ENCODE measurements at places on chromosomes 1 and 21.

DNA sequence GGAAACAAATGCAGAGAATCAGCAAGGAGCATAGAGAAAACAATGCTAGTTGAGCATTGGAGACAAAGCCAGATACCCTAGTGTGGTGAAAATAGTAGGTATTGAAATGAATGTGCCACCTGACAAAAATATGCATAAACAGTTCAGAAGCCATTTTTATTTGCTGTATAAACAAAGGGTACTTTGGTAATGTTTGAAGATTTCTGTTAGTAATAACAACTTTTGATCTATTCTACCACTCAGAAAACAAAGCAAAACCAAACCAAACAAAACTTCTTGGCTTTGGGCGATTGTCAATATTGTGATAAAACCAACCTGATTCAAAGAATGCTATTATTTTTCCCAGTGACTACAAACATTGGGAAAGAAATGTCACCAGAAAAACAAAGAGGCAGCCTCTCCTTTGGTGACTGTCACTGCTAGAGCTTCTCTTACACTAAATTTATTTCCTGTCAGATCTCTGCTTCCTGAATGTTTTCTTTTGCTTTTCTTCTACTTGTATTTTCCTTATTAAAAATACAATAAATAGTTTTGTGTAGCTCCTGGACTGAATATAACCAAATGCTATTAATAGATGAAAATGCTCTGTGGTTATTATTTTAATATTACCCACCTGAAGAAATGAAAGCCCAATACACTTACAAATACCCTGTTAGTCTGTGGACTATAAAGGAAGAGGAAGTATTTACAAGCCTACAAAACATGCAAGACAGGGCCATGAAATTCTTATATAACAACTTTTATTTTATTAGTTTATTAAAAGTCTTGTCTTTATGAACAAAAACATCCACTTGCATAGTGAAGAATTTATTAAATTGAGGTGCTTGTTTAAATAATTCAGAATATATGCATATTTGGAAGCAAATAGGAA, 5.7 kb downstream of the ATP6V1G3 start:
- DNase-seq = no peak

DNA sequence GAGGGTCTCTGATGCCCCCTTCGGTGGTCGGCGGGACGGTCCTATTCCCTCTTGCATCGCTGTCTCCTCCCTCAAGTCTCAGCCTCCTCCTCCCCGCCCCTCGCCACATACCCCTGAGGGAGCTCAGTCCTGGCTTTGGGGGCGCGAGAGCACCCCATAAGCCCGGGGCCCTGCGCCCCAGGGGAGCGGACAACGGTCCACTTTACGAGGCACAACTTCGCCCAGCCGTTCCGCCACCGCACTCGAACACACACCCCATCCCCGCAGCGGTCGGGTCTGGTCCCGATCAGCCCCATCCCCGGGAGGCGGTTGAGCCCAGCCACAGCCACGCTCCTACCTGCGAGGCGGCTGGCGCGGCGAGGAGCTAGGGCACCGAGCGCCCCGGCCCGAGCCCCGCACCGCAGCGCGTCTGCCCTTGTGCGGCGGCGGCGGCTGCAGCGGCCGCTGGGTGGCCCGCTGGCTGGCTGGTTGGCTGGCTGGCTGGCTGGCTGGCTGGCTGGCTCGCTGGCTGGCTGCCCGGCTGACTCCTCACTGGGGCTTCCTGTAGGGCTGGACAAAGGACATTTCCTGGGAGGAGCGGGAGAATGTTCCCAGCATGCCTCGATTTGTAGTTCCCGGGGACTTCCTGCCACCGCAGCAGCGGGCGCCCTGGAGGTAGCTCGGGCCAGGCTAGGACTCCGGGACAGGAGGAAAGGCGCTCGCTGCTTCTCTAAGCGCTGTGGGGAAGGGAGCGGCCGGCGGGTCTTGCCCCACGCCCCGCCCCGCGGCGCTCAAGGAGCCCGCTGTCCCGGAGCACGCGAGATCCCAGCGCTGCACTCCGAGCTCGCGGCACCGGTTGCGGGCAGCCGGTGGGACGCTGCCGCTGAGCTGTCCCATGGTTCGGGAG, at the start of gene ZNF697:
ZNF697 (minus strand) TSS at position 533 of the 886 bp plus-strand sequence. CDS start 22,166 bp downstream, outside the sequence.
- peak; percentile 93 for DNase-seq

DNA sequence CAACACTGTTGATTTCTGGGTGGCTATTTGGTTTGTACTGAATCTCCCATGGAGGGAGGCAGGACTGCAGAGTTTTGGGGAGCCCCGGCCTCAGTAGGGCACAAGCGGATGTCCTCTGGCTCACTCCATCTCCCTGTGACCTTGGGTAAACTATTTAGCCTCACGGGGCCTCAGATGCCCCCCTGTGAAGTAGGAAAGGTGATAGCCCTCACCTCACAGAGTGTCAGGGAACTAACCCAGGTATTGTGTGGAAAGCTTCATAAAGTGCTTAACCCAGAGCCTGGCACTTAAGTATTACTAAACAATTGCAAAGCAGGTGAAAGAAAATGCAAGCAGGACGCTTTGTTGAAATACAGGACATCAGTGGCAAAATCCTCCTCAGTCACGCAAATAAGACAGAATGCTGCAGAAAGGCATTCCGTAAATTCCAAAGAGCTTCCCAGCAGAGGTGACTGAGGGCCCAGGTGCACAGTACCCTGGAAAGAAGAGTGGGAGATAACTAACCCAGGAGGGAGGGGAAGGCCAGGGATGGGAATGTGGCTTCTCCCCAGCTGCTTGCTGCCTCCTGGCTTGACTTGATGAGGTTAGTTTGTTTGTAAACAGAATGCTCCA, 436.3 kb downstream of the PRDM2 start:
- DNase-seq = no peak

- DNase-seq = no peak
Measured at GRCh38 chr1:97158691-97159096, 437.1 kb downstream of the PTBP2 start.

GRCh38 chr1:87937831-87938395, 609.2 kb downstream of the LMO4 start:
- DNase-seq = no peak

- no peak for DNase-seq
Measured at GRCh38 chr1:5742032-5742431, 250.2 kb downstream of the NPHP4 start.

GRCh38 chr1:153617663-153618062, 1.5 kb upstream of the S100A14 start:
- DNase-seq = no peak

GRCh38 chr1:84301785-84302385, 377 bp downstream of the SAMD13 start:
- DNase-seq = no peak

DNA sequence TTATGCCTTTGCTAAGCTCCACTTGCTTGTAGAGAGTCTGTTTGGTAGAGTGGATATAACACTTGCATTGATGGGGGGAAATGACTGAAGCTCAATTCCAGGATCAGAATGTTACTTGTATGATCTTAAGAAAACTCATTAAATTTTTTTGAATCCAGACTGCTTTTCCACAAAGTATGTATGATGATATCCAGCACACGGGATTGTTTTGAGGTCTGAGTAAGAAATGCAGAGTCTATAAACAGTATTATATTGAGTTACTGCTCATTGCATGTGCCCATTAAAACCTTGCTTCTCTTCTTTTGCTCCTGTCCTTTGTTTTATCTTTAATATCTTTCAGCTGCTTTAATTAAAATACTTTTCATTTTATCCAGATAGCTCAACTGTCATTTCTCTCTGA, 570.4 kb upstream of the ZRANB2 start:
- no peak for DNase-seq

DNA sequence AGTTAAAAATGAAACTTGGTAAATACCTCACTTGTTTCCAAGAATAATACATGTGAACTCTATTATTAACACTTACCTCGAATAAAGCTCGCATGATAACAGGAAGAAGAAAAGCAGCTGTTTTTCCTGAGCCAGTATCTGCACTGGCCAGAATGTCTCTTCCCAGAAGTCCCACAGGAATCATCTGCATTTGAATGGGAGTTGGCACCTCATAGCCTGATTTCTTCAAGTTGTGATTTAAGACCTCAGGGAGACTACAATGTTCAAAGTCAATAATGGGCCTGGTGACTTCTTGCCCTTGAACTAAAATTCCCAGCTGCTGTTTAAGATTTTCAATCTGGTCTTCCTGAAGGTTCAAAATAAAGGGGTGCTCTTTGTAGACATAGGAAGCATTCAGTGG, 3.8 kb downstream of the DDX59 start:
- DNase-seq = no peak

DNA sequence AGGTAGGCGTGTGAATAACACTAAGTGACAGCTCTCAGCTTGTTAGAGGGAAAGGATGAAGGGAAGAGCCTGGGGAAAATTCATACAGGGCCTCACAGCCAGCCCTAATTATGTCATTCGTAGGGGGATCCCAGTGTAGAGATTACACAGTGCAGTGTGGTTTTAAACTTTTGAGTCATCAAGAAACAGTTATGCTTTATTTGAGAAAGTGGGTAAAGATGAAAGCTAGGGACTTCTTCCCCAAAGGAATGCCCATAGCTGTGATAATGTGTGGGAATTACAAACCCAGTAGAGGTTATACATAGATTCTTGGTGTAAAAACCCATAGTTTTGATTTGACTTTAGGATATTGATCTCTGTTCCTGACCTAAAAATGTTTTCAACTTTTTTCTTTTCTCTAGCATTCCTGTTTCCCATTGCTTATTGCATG, 1.9 kb downstream of the TTF2 start:
- no peak for DNase-seq

GRCh38 chr1:167206166-167206835, 14.4 kb upstream of the POU2F1 start:
- no peak for DNase-seq

DNA sequence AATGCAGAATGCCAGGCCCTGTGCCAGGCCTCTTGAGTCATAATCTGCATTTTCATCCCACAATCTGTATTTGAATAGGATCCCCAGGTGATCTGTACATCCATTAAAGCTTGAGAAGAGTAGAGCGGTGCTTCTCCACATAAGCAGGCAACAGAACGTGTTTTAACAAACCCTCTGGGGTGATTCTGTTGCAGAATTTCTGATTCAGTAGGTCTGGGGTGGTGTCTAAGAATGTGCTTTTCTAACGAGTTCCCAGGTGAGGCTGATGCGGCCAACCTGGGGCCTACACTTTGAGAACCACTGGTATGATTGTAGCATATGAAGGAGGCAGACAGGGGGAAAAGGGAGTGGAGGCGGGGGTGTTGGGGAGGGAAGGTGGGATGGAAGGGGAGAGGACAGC, 78.4 kb upstream of the POU3F1 start:
- DNase-seq = no peak

- no peak for DNase-seq
Measured at GRCh38 chr1:214330222-214330621, 49.3 kb downstream of the SMYD2 start.

- DNase-seq = no peak
Measured at GRCh38 chr1:213600879-213601278, 386.9 kb upstream of the PROX1 start.

DNA sequence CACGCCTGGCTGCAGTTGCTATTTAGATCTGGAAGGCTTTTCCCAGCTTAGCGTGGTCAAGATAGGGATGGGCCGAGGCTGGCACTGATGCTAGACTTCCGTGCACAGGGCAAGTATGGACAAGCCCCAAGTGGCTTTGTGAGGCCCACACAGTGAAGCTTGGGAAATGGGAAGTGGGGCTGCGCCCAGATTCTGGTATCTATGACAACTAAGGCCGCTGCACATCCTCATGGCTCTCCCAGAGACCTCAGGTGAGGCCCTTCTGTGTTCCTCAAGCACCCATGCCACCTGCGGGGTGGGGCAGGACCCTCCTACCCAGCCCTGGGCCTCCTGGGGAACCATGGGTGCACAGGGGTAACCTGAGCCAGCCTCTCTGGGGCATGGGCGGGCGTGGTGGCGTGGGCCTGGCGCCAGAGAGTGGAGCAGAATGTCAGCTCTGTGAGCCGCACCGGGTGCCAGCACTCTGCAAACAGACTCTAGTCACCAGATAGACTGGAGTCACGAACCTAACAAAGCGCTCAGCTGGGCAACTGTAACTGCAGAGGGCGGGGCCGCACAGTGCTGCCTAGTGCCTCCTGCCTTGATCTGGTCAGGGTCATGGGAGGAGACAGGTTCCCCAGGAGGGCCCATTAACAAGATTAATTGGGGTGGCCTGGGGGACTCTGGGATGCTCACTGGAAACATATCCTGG, 46.4 kb downstream of the ELF3 start:
- DNase-seq = peak; percentile 44

GRCh38 chr21:38646213-38646837, 148.0 kb upstream of the ERG start:
- DNase-seq = no peak

DNA sequence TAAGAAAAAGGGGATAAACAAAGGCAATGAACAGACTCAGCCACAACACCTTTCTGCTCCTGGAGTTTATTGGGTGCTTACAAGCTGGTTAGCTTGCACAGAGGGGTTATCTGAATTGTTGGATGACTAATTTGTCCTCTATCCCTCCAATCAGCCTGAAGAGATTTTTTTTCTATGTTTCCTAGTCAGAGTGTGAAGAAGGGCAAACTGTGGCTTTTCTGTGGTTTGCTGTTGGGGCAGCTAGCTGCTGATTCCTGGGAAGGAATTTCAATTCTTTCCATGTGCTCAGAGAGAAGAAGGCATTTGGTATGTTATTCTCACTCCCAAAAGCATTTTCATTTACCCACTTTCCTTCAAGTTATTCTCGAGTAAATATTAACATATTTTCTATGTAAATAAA, 48.6 kb downstream of the PCP4 start:
- no peak for DNase-seq

DNA sequence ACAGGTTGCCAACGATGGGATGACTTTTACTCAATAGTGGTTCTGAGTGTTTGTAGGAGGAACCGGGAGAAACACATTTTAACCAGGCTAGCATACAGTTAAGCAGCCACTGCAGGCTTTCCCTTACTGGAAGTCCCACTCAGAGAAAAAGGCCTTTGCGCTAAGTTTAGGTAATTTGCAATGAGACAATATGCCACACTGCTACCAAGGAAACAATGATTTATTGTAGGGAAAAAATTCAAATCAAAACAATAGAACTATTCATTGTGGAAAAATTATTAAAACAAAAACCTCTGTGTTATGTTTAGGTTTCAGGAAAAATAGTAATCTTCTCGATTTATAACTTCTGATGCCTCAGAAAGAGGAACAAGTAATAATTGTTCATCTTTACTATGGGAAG, 51.4 kb upstream of the CR2 start:
- DNase-seq = no peak

DNA sequence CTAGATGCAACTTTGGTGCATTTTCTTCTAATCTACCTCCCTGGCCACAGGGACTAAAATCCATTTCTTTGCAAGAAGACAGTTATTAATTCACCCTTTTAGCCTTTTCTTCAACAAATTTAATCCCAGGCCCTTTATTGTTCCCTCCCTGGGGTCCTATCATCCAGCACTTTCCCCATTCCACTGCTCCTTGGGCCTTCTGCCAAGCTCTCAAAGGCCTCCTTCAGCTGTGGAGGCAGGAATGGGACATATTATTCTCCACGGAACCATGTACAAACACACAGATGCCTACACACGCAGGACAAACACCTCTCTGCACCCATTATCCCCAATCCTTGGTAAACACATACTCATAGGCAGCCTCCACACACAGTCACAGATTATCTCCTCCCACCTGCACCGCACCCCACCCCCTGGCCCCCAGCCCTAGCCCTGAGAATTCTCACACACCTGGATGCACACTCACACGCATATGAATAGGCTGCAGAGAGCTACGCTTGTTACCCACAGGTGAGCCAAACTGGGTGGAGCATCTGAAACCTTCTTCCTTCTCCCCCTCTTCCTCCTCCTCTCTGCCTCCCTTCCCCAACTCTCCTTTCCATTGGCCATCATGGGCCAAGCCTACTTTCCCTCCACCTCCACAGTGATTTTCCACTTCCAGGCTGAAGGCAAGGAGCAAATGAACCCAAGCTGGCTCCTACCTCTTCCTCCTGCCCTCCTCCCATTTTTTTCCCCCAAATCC, 11.7 kb downstream of the TAGLN2 start:
- no peak for DNase-seq

GRCh38 chr1:94335950-94336349, 82.2 kb upstream of the ABCD3 start:
- no peak for DNase-seq

All from HuH-7.5 (cell line).